ENCODE measurements at places on chromosomes 5 and 9. TPM values are rescaled to one million over a fixed set of nuclear protein-coding genes. Genes with fewer than 3 reads are reported as not detected.

DNA sequence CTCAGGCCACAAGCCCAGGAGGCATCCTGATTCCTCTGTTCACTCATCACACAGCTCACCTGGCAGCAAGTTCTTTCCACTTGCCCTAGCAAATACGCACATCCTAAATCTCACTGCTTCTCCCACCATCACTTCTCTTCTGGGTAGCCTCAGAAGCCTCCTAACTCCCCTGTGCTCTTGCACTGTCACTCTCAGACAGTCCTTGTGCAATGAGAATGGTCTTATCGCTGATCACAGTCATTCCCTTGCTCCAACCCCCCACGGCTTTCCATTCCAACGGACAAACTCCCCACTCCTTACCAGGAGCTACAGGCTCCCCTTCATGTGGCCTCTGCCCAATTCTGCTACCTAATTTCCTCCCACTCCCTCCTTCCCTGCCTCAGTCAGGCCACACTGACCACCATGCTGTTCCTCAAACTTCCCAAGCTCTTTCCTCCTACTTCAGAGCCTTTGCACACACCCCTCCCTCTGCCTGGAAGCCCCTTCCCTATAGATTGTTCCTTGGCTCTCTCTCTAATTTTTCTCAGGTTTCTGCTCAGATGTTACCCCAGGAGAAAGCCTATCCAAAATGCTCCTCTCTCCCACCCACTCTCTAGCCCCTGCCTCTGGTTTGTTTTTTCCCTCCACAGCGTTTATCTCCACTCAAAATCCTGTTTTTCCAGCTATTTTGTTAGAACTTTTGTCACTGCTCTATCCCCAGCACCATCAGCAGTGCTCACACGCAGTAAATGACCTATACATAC, 34.1 kb upstream of the TNFAIP8 start:
- no peak for DNase-seq

GRCh38 chr9:110464321-110464720, 115.2 kb downstream of the SVEP1 start:
- no peak for DNase-seq

GRCh38 chr9:33924978-33925797, 108.2 kb downstream of the UBE2R2 start:
- DNase-seq, result no peak

RPL12 gene
- total RNA-seq, result 1,189 TPM

SHISAL2B gene
- total RNA-seq, result not detected
